ENCODE measurements at places on chromosomes 3 and 15. TPM values are rescaled to one million over a fixed set of nuclear protein-coding genes. Genes with fewer than 3 reads are reported as not detected.

The MINDY2 gene
- total RNA-seq, result 31.6 TPM

GRCh38 chr3:20405744-20406143, 219.7 kb upstream of the SGO1 start:
- H3K27ac ChIP-seq, result no peak overlapping the region
- peaks cover 14% of the 10 kb centered on the region for H3K4me1 ChIP-seq
- peak; percentile 13 for DNase-seq
- no peak overlapping the region for H3K4me3 ChIP-seq
- no peaks in the 10 kb centered on the region for H3K36me3 ChIP-seq
- H3K27me3 ChIP-seq, result peaks cover 2% of the 10 kb centered on the region

DNA sequence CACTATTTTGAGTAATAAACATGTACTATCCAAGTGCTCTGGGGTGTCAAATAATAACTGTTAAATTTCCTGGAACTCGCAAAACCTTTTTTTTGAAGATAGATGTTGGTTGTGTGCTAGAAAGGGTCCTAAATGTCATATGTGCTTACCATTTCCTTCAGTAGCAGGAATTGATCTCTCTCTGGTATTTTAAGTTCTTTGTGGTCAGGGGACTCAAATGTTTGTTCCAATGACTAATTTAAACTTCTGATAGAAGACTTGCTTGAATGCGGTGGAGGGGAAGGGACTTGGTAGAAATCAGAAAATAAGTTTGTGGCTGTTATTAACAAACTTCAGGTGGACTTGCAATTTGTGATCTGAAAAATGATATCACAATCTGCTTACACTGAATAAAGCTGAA, 26.8 kb downstream of the ARIH2 start:
- peaks cover 24% of the 10 kb centered on the region for H3K36me3 ChIP-seq
- peaks cover 40% of the 10 kb centered on the region for H3K4me1 ChIP-seq
- H3K27ac ChIP-seq, result peak overlapping the region; percentile 47
- no peak overlapping the region for H3K4me3 ChIP-seq
- DNase-seq, result no peak
- H3K27me3 ChIP-seq, result no peaks in the 10 kb centered on the region

The UBE2E2 gene
- total RNA-seq, result 38.2 TPM

DNA sequence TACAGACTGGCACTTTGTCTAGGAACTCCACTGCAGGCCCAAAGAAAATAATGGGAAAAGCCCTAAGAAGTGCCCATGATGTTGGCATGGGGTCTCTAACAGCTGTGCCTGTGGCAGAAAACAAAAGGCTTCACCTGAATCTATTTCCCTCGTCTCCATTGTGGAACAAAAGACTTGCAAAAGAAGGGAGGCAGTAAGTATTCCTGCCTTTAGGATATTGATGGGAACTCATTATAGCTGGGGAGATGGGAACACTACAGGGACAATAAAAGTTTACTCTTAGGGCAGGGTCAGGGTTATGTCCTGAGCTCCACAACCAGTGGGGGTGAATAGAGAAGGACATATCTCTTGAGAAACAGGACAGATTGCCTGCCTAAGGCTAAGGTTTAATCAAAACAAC, 930.6 kb upstream of the EPHA6 start:
- no peak for DNase-seq
- H3K27ac ChIP-seq, result no peak overlapping the region
- no peaks in the 10 kb centered on the region for H3K36me3 ChIP-seq
- no peak overlapping the region for H3K4me3 ChIP-seq
- no peaks in the 10 kb centered on the region for H3K27me3 ChIP-seq

- peak overlapping the region; percentile 45 for H3K4me3 ChIP-seq
- no peak overlapping the region for H3K27ac ChIP-seq
- DNase-seq, result no peak
- no peaks in the 10 kb centered on the region for H3K36me3 ChIP-seq
Measured at GRCh38 chr3:12395349-12396012, 88.8 kb upstream of the TSEN2 start.

DNA sequence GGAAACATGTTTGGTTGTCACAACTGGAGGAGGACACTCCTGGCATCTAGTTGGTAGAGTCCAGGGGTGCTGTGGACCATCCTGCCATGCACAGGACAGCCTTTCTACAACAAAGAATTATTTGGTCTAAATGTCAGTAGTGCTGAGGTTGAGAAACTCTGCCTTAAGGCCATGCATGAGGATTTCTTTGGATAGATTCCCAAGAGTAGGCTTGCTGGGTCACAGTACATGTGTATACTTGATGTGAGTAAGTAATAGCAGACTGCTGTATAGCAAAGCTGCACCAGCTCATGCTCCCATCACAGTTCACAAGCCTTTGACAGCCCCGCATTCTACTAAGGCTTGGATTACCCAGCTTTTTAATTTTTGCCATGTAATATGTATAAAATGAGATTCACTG, 151.3 kb downstream of the MFSD1 start:
- H3K36me3 ChIP-seq, result no peaks in the 10 kb centered on the region
- no peaks in the 10 kb centered on the region for H3K4me1 ChIP-seq
- no peak overlapping the region for H3K27ac ChIP-seq
- H3K27me3 ChIP-seq, result peaks cover 5% of the 10 kb centered on the region
- no peak overlapping the region for H3K4me3 ChIP-seq
- no peak for DNase-seq

- no peak for DNase-seq
- no peaks in the 10 kb centered on the region for H3K4me1 ChIP-seq
- peaks cover 5% of the 10 kb centered on the region for H3K27me3 ChIP-seq
- H3K4me3 ChIP-seq, result no peak overlapping the region
- H3K36me3 ChIP-seq, result no peaks in the 10 kb centered on the region
- no peak overlapping the region for H3K27ac ChIP-seq
Measured at GRCh38 chr3:150826466-150827282, 63.7 kb upstream of the SIAH2 start.

- no peak overlapping the region for H3K4me3 ChIP-seq
- DNase-seq, result no peak
- H3K4me1 ChIP-seq, result peaks cover 22% of the 10 kb centered on the region
- peaks cover 21% of the 10 kb centered on the region for H3K36me3 ChIP-seq
- H3K27me3 ChIP-seq, result peaks cover 10% of the 10 kb centered on the region
Measured at GRCh38 chr15:75371486-75371885, 3.1 kb upstream of the MAN2C1 start.

The TNNC1 gene
- 0.46 TPM for total RNA-seq

- peaks cover 2% of the 10 kb centered on the region for H3K27me3 ChIP-seq
- H3K36me3 ChIP-seq, result peaks cover 21% of the 10 kb centered on the region
Measured at GRCh38 chr15:51846066-51846462, 16.6 kb downstream of the TMOD3 start.

- H3K4me1 ChIP-seq, result peaks cover 6% of the 10 kb centered on the region
- no peak overlapping the region for H3K27ac ChIP-seq
- no peak for DNase-seq
Measured at GRCh38 chr15:58490086-58490887, 58.5 kb downstream of the LIPC start.

The TGM5 gene
- total RNA-seq, result not detected

DNA sequence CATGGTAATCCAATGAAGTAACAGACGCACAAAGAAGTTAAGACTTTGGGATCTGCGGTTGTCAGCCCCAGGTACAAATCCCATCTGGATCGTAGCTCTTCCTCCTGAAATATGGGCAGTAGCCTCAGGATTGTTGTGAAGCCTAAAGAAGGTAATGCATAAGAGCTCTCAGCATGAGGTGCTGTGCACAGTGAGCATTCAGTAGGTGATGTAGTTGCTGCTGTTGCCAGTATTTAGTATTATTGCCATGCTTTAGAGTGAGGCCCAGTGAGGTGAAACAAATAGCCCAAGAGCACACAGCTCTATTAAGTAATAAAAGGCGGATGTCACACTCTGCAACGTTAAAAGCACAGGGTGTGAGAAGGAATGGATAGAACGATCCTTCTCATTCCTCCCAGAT, 225.7 kb downstream of the GABRG3 start:
- DNase-seq, result no peak
- H3K27ac ChIP-seq, result no peak overlapping the region
- no peak overlapping the region for H3K4me3 ChIP-seq
- peaks cover 3% of the 10 kb centered on the region for H3K27me3 ChIP-seq
- peaks cover 10% of the 10 kb centered on the region for H3K36me3 ChIP-seq

DNA sequence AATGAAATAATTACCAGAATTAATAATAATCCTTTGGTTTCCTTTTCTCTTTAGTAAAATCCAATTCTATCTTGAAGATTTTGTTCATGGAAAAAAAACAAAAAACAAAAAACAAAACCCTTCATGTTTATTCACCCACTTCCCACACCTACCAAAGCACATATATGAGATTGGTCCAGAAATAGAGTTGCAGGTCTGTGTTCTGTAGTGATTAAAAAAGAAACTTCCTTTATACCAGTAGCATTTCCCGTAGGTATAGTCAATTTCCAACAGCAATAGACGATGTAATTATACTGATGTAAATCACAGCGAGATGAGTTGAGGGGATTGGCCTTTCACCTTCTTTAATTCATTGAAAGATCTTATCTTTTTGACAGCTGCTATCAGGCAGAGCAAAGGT, 194.6 kb downstream of the SOX2 start:
- no peaks in the 10 kb centered on the region for H3K4me1 ChIP-seq
- no peaks in the 10 kb centered on the region for H3K36me3 ChIP-seq
- DNase-seq, result no peak
- H3K4me3 ChIP-seq, result no peak overlapping the region
- no peaks in the 10 kb centered on the region for H3K27me3 ChIP-seq

The CTXN2 gene
- total RNA-seq, result not detected

The ANKUB1 gene
- total RNA-seq, result not detected

DNA sequence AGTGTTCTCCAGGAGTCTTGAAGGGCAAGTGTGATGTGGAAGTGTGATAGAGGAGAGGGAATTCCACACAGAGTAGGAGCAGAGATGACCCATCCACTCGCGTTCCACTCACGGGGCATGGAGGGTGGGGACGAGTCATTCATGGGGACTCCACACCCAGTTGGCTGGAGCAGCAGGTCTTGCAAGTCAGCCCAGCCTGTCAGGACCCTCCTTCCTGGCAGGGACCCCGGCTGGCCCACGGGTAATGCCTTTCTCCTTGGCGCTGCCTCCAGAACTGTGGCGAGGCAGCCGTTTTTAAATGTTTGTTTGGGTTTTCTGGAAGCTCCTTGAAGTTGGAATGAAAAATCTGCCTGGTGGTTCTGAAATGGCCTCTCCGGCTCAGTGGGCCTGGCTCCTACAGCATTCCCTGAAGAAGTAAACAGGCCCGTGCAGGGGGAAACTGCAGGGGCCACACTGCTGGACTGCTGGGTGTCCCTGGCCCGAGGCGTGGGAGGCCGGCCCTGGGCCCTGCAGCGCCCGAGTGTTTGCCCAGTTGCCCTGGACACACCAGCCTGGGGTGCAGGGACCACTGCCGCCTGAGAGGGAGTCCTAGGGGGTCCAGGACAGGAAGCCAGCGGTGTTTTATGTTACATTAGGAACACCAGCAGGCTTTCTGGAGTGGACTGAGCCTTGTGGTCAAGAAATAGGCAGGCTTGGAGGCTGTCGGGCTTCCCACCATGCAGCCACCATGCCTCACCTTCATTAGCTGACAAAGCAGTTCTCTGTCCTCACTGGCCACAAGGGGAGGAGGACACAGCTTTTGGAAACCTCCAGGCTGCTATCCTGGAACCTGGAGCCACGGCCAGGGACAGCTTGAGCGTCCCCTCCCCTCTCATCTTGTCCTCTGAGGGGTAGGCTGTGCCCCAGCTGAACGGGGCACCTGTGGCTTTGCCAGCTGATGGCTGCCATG, 61.3 kb downstream of the CEMIP start:
- H3K27me3 ChIP-seq, result peaks cover 18% of the 10 kb centered on the region
- H3K36me3 ChIP-seq, result no peaks in the 10 kb centered on the region
- H3K4me3 ChIP-seq, result no peak overlapping the region
- no peak overlapping the region for H3K27ac ChIP-seq
- DNase-seq, result no peak

- peaks cover 44% of the 10 kb centered on the region for H3K4me1 ChIP-seq
- H3K36me3 ChIP-seq, result peaks cover 34% of the 10 kb centered on the region
- H3K27ac ChIP-seq, result peak overlapping the region; percentile 7
Measured at GRCh38 chr3:11820531-11821041, 26.1 kb downstream of the TAMM41 start.

The GJD2 gene
- total RNA-seq, result not detected

- no peaks in the 10 kb centered on the region for H3K36me3 ChIP-seq
- DNase-seq, result no peak
- H3K4me1 ChIP-seq, result peaks cover 59% of the 10 kb centered on the region
- no peaks in the 10 kb centered on the region for H3K27me3 ChIP-seq
Measured at GRCh38 chr15:39640665-39641064, 59.8 kb downstream of the THBS1 start.

DNA sequence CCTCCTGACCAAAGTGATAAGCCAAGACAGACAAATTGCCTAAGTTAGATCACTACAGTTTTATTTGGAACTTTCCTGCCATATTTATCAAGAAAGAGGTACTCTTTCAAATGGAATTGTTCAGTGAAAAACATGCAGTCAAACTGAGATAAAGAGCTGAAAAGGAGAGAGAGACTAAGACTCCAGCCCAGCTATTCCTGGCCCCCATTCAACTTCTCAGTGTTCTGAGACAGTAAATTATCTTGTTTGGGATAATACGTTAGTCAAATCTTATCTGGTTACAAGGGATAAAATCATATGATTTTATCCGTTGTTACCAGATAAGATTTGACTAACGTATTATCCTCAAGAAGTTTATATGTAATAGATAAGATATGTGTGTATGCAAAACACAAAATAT, 67.6 kb upstream of the CMC1 start:
- H3K4me1 ChIP-seq, result no peaks in the 10 kb centered on the region
- DNase-seq, result no peak
- no peaks in the 10 kb centered on the region for H3K27me3 ChIP-seq
- no peak overlapping the region for H3K4me3 ChIP-seq
- no peak overlapping the region for H3K27ac ChIP-seq

- peak overlapping the region; percentile 94 for H3K4me3 ChIP-seq
- DNase-seq, result peak; percentile 33
Measured at GRCh38 chr3:169241630-169241990, 421.9 kb downstream of the MECOM start.

GRCh38 chr3:66427951-66428474, 72.8 kb downstream of the LRIG1 start:
- H3K27me3 ChIP-seq, result no peaks in the 10 kb centered on the region
- no peak for DNase-seq
- peak overlapping the region; percentile 68 for H3K4me3 ChIP-seq
- peaks cover 51% of the 10 kb centered on the region for H3K4me1 ChIP-seq

The PAQR9 gene
- not detected for total RNA-seq

DNA sequence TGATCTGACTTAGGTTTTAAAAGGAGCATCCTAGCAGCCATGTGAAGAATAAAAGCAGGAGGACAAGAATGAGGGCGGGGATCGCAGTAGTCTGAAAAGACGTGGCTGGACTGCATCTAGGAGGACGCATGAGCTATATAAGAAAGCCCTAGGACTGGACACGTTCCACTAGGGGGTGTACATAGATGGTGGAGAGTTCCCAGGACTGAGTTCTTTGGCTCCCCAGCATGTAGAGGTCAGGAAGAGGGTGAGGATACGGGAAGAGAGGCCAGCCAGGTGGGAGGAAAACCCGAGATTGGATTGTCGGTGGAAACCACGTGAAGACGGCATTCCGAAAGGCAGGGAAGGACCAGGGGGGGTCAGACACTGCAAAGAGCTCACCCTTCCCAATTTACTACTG, 64.2 kb upstream of the CFAP161 start:
- no peak overlapping the region for H3K27ac ChIP-seq
- H3K36me3 ChIP-seq, result no peaks in the 10 kb centered on the region
- peaks cover 22% of the 10 kb centered on the region for H3K4me1 ChIP-seq
- DNase-seq, result no peak
- H3K4me3 ChIP-seq, result no peak overlapping the region

- H3K4me3 ChIP-seq, result no peak overlapping the region
- no peaks in the 10 kb centered on the region for H3K36me3 ChIP-seq
- H3K27ac ChIP-seq, result no peak overlapping the region
- DNase-seq, result no peak
- H3K27me3 ChIP-seq, result no peaks in the 10 kb centered on the region
- peaks cover 25% of the 10 kb centered on the region for H3K4me1 ChIP-seq
Measured at GRCh38 chr3:104731074-104731473, 635.6 kb upstream of the ALCAM start.
